ENCODE measurements at places on chromosomes 11 and 22. TPM values are rescaled to one million over a fixed set of nuclear protein-coding genes. Genes with fewer than 3 reads are reported as not detected.

MRGPRE gene
- total RNA-seq = 1.0 TPM

OR52N4 gene
- total RNA-seq = not detected

JAM3 gene
- total RNA-seq = 188 TPM

KCTD14 gene
- total RNA-seq = 1.4 TPM

VSTM5 gene
- 0.31 TPM for total RNA-seq

CNIH2 gene
- 4.0 TPM for total RNA-seq

KCNQ1OT1 gene
- 5.9 TPM for total RNA-seq

GLYAT gene
- total RNA-seq = 1.0 TPM

BTG4 gene
- 8.7 TPM for total RNA-seq

BANF1 gene
- 133 TPM for total RNA-seq

- no peak for DNase-seq
Observed at GRCh38 chr11:72364754-72365153, 69.6 kb downstream of the CLPB start.

DNA sequence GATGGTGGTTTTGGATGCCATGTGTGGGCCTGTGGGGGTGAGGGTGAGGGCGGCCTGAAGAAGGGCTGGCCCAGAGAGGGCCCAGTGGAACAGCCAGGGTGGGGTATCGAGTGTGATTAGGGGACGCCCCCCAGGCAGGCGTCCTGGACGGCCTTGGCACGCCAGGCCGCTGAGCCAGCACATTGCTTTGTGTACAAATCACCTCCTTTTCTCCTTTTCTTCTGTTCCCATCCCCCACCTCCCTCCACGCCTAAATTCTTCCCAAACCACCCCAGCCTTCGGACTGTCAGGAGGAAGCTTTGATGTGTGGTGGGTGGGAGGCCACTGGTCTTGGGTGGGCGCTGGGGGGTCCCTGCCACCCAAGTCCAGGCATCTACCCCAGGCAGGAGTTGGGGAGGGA is 7.8 kb upstream of the CD248 start:
- DNase-seq = no peak

DNA sequence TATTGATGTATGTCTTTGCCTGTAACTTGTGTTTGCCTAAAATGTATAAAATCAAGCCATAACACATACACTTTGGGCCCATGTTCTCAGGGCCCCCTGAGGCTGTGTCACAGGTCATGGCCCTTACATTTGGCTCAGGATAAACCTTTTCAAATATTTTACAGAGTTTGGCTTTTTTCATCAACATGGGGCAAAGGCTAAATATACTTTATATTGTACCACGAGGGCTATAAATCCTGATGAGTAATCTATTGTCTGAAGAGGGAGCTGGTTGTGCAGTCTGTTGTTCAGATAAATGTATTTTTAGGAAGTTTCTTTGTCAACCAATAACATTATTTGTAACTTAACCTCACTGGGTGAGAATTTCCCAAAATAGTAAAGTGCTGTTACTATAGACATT is 404.6 kb upstream of the DDI1 start:
- no peak for DNase-seq

DNA sequence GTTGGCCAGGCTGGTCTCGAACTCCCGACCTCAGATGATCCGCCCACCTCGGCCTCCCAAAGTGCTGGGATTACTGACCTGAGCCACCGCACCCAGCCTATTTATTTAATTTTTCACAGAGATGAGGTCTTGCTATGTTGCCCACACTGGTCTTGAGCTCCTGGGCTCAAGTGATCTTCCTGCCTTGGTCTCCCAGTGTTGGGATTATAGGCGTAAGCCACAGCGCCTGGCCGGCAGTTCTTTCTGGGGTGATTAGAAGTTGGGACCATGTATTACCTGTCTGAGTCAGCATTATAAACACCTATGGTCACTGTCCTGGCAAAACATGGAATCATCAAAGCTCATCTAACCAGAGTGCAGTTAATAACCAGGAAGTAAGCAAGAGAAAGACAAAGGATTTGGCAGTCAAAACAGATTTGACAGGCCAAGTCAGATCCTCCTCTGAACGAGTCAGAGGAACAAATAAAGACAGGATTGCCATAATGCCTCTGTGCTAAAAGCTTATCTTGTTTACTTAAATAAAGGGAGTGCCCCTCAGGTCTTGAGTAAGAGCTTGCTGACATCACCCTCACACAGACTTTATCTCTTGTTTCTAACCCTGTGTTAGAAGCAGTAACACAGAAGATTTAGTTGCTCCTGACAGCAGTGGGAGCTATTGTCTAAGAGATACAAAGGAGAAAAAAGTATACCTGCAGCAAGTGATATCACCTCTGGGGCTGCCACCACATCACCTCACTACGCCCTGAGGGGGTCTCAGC is 3.7 kb downstream of the SERPIND1 start:
- no peak for DNase-seq

- no peak for DNase-seq
Observed at GRCh38 chr22:37188901-37189466, 937 bp upstream of the C1QTNF6 start.

DNA sequence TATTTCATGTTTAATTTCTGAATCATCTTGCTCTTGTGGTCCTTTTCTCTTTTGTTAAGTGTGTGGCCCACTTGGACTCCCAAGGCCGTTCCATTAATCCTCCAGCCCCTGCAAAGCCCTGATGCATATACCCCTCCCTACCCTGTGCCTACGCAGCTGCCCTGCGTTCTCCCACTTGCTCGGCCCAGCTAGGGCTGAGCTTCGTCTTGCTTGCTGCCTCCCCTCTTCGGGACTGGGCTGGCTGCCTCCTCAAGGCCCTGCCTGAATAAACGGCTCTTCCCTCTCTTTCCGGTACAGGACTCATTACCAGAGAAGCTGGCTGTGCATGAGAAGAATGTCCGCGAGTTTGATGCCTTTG is 28.5 kb downstream of the ARHGAP1 start:
- no peak for DNase-seq

DNA sequence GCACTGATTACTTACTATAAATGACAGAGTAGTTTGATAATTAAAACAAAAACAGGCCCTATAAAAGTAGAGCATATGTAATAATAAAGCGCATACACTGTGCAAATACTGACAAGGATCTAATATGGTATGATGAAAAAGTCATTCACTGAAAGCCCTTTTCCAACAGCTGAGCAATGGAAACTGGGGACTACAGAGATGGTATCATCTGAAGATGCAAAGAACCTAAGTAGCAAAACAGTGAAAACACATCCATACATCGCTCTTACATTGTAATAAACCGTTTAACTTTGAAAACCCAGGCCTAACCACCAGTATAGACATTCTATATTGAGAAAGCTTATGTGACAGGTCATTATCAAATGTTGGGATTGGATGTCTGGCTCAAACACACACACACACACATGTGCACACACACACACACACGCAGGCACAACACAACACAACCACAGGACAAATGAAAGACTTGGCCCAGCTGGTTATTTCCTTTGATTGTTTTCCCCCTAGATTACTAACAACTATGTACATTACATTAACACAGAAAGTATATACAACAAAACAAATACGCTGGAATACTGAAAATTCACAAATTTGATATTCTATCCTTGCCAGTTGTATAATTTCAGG is 119.5 kb downstream of the APOL5 start:
- no peak for DNase-seq

- no peak for DNase-seq
Observed at GRCh38 chr11:83097429-83098075, 25.9 kb upstream of the RAB30 start.

DNA sequence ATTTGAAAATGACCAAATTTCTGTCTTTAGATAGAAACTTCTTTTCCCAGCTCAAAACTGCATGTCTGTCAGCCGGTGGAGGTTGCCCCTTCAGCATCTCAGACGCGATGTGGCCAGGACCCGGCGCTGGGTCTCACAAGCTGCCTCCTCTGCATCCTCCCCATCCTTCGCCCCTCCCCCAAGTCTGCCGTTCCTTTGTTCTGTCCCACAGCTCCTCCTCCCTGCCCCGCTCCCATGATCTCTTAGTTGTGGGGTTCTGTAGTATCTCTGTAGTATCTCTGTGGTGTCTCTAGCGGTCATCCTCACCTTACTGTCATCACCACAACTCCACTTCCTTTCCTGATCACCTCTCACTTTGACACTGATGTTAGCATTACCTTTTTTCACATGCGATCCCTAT is 49.9 kb downstream of the TRAF6 start:
- no peak for DNase-seq

GRCh38 chr11:73647459-73648100 is 1.2 kb downstream of the PLEKHB1 start:
- peak; percentile 95 for DNase-seq

GRCh38 chr11:103035791-103036434 is 56.0 kb downstream of the DCUN1D5 start:
- peak; percentile 49 for DNase-seq

DNA sequence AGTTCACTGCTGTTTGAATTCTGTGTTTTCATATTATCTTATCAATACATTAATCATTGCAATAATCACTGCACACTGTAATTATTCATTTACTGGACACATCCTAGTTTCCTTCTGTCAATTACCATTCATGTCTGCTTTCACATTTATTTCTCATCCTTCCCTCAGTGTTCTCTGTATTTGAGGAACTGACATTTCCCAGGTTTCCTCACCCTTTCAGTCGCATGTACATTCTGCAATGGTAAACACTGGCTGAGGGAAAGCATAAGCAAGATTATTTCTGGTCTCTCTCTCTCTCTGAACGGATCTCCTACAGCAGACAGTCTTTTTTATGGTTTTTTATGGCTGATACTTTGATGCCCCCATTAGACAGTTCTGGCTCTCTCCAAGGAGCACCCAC is 4.2 kb upstream of the HBD start:
- no peak for DNase-seq

DNA sequence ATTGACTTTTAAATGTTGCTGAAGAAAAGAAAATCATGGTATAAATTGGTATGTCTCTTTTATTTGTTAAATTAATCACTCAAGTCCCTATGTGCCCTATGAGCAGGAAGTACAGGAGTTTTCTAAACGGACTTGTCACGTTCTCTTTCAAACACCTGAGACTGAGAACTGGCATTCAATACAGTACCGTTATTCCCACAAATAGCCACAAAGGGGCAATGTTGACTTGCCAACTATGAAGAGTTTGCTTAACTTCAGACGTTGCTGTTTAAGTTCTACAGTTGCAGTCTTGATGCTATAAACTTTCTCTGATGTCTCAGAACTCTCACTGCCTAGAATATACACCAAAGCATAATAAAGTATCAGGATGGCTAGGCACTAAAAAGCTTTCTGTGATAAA is 7.6 kb downstream of the OR56A1 start:
- DNase-seq = peak; percentile 29

DNA sequence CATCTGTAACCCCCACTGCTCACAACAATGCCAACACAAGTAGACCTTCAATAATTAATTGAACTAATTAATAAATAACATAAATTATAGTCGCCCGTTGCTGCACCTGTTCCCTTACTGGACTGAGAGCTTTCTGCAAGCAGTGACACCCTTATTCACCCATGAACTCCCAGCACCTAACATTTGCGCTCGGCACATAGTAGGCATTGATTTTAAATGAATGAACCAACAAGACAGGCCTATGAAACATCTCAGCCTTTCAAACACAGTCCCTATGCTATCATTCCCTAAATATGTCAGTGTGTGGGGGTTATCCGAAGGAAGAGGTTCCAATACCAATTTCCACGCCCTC is 1.1 kb downstream of the THAP12 start:
- DNase-seq = no peak

DNA sequence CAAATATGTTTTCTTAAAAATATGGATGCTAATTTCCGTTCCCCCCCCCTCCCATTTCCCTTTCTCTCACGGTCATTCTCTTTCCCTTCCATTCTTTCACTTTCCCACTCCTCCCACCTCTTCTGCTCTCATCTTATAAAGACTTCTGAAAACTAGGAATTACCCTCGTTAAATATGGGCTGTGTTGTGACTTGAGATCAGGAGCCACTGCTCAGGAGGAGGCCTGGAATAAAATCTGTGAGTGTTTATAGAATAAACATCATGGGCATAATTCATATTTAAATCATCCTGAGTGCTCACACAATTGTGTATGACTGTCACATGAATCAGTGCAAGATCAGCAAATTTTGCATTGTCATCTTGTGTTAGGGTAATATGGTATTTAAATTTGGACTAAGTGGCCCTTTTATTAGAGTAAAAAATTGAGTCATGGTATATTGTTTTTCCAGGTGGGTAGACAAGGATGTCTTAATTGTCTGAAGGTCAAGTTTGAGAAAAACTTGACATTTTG is 208.0 kb downstream of the DDX10 start:
- no peak for DNase-seq

GRCh38 chr11:95767498-95767897 is 22.1 kb downstream of the FAM76B start:
- no peak for DNase-seq

- no peak for DNase-seq
Observed at GRCh38 chr11:81255895-81256294, 1477.8 kb downstream of the FAM181B start.

- DNase-seq = no peak
Observed at GRCh38 chr11:78694152-78694551, 119.5 kb upstream of the NARS2 start.

DNA sequence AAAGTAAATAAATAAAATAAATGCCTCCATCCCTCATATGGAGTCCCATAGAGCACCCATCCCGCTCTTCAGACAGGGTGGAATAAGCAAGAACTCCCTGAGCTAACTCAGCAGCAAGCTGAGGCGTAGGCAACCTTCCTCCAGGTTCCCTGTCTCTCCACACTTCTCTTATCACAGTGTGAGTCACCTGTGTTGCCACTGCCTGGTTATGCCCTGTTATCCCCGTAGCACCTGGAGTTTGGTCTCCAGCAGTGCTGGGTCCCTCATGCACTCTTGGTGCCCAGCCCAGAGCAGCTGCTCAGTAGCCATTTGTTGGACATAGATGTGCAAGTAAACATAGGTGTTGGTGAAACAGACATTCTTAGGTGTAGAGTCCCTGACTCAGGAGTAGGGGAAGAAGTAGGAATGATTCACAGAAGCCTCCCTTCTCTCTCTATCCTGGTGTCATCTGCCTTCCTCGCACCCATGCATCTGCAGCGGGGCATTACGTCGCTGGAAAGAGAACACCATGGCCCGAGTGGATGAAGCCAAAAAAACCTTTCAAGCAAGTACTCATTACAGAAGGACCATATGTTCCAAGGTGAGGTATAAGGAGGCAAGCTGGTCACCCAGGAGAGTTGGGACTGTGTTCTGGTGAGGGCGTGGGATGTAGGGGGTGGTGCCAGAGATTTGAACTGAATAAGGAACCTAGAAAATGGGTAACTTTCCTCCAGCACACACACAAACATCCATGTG is 56.0 kb downstream of the PISD start:
- no peak for DNase-seq

DNA sequence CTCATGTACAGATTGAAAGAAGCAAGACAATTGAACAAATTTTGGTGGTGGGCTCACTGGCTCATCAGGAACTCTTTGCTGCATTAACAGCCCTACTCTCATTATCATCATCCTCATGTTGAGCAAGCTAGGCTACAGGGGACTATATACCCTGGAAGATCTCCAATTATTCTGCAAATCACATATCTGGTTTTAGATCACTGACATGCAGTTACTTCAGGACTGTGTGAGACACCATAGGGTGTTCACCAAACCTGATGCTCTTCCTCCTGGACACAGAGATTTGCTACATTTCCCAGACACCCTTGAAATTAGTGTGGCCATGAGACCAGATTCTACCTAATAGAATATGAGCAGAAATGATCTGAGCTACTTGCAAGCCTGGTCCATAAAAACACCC is 23.0 kb upstream of the ME3 start:
- DNase-seq = no peak

Data from testis (tissue), 5 donors.